ENCODE measurements at places on chromosomes 5 and 9.
A peak's percentile ranks its signal among the peaks of the same experiment; 100 is the strongest.

DNA sequence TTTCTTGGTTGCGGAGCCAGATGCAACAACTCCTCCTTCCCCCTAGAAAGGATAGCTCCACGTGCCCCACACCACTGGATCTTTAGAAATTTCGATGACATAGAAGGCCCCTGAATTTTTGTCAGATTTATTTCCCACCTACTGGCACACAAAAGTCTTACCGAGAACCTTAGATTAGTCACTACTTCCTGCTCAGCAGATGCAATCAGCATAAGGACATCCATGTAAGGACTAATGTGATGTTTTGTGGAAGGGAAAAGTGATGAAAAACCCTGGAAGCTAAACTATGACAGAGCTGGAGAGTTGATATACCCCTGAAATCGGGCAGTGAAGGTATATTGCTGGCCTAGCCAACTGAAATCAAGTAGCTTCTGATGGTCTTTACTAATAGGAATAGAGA is 125.5 kb upstream of the NFIL3 start:
- H3K27me3 ChIP-seq, result peaks cover 21% of the 10 kb centered on the region
- H3K4me1 ChIP-seq, result no peaks in the 10 kb centered on the region
- no peaks in the 10 kb centered on the region for H3K36me3 ChIP-seq
- no peak overlapping the region for H3K27ac ChIP-seq
- no peak for DNase-seq

DNA sequence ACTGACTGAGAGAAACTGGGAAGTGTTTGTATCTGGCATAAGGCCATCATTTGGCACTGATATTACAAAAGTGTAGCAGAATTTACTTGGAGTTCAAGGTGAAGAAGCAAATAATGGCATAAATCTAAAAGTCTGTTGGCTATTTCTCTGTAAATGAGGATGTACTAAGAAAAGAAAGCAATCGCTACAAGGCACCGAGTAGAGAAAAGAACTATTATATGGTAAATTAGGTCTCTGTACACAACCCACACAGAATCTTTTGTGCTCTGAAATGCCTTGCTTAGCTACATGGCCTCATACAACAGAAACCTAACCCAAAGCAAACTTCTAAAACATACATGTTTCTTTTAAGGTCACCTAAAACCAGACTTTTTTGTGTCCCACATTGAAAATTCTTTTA is 290.1 kb upstream of the WWC1 start:
- no peak overlapping the region for H3K4me3 ChIP-seq
- no peak for DNase-seq
- H3K4me1 ChIP-seq, result no peaks in the 10 kb centered on the region
- peaks cover 11% of the 10 kb centered on the region for H3K27me3 ChIP-seq
- no peak overlapping the region for H3K27ac ChIP-seq

GRCh38 chr5:55679556-55679955 is 32.6 kb downstream of the SLC38A9 start:
- DNase-seq, result no peak
- H3K4me3 ChIP-seq, result no peak overlapping the region
- H3K36me3 ChIP-seq, result peaks cover 4% of the 10 kb centered on the region
- no peak overlapping the region for H3K27ac ChIP-seq
- peaks cover 6% of the 10 kb centered on the region for H3K4me1 ChIP-seq

DNA sequence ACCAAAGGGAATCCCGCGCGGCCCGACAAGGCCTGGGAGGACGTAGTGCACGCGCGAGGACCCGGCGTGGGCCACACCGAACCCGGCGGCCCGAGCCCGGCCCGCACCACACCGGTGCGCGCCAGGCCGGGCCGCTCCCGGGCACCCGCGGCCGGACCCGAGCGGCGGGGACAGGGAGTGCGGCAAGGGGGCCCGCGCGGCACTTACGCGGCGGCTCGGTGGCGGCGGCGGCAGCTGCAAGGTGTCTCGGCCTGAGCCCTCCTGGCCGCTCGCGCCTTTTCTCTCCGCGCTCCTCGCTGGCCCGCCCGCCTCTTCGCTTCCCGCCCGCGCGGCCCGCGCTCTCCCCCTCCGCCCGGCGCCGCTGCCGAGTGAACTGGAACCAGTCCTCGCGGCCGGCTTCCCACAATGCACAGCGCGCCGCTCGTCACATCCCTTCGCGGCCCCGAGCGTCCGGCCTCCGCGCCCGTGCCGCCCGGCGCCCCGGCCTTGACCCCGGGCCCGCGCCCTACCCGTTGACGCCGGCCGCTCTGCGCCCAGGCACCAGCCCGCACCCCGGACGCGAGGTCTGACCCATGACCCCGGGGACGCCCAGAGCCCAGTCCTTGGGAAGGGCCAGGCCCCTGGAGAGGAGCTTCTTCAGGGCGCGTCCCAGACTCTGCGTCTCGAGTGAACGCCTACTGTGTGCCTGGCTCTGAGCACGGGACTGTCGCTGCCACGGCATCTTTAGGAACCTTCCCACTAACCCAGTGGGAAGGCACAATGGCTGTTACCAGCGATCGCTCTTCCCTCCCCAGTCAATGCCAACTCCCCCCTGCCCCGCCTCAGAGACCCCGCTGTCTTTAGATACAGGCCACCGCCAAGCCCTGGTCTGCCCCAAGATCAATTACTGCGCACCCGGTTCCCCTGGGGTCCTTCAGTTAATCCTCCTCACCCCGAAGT is at the start of gene MACROH2A1:
MACROH2A1 (minus strand) TSS at position 377 of the 939 bp plus-strand sequence. CDS start 10,138 bp downstream, outside the sequence.
- peaks cover 2% of the 10 kb centered on the region for H3K36me3 ChIP-seq
- peak within 1 kb of the TSS; percentile 89 for H3K27ac ChIP-seq
- DNase-seq, result peak; percentile 72
- peak within 1 kb of the TSS; percentile 89 for H3K4me3 ChIP-seq

GRCh38 chr9:95030920-95031642 is 286.4 kb downstream of the FANCC start:
- H3K4me1 ChIP-seq, result peaks cover 4% of the 10 kb centered on the region
- H3K36me3 ChIP-seq, result no peaks in the 10 kb centered on the region
- peak overlapping the region; percentile 61 for H3K27ac ChIP-seq
- H3K4me3 ChIP-seq, result no peak overlapping the region
- no peaks in the 10 kb centered on the region for H3K27me3 ChIP-seq
- no peak for DNase-seq
